ENCODE measurements at places on chromosomes 2 and 18. TPM values are rescaled to one million over a fixed set of nuclear protein-coding genes. Genes with fewer than 3 reads are reported as not detected.

Gene AQP12A
- not detected for total RNA-seq

Gene CDKL4
- not detected for total RNA-seq

Gene NYAP2
- total RNA-seq = not detected

Gene FBXO15
- total RNA-seq = 1.6 TPM

Gene C1QL2
- total RNA-seq = 0.09 TPM

Gene AQP4
- total RNA-seq = not detected

Gene EDAR
- 0.02 TPM for total RNA-seq

Gene CELF4
- total RNA-seq = not detected

Gene THOC1
- total RNA-seq = 22.4 TPM

Gene KCNE4
- total RNA-seq = 0.83 TPM

Measured in A549 treated with RU486 at 1 μM for 4 hours (cell line).